ENCODE measurements at places on chromosomes 3 and 15.
A peak's percentile ranks its signal among the peaks of the same experiment; 100 is the strongest.

GRCh38 chr3:72152551-72153476 lies 367.9 kb upstream of the PROK2 start:
- peak; percentile 78 for DNase-seq

GRCh38 chr3:30193625-30194044 lies 412.8 kb upstream of the TGFBR2 start:
- no peak for DNase-seq

- DNase-seq, result no peak
Observed at GRCh38 chr3:4506559-4507023, 13.4 kb downstream of the ITPR1 start.

DNA sequence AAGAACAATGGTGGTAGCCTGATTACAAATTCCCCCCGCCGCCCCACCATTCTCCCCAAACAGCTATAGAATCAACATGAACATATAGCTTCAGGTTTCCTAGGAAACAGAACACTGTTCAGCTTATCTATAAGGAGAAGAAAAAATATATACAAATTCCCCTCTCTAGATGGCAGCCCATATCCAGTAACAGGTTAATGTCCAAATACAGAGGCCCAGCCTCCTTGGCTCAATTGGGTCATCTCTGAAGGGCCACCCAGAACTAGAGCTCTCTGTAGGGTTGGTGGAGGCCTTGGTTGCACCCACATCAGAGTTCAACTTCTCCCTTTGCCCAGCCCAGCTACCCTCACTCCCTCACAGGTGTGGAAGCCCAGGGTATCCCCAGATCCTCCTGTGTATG lies 91.5 kb upstream of the ADAMTS17 start:
- DNase-seq, result no peak

DNA sequence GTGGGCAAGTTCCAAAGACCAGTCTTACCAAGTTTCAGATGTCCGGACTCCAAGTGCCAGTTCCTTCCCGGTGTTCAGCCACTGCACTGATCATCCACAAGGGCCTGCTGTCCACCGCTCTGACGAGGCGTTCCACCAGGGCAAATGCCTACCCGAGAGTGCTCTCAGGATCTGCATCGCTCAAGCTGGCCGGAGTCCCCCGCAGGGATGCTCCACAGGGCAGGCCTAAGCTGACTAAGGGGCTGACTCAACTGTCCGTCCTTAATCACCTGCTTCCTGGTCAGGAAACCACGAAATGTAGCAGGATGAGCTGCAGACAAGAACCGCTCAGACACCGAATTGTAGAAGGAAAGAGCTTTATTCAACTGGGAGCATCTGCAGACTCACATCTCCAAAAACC lies 341.6 kb downstream of the KCNH8 start:
- no peak for DNase-seq

- no peak for DNase-seq
Observed at GRCh38 chr3:164604687-164605086, 473.6 kb downstream of the SI start.

Measured in NCI-H187 (cell line).